Spinal cord (tissue), 10 donors: ENCODE measurements at places on chromosomes 12 and 14. TPM values are rescaled to one million over a fixed set of nuclear protein-coding genes. Genes with fewer than 3 reads are reported as not detected.

The GPRC5A gene
- 4.1 TPM for total RNA-seq

The CIROP gene
- total RNA-seq = 0.10 TPM

The RPL6 gene
- total RNA-seq = 1,876 TPM

The FAR2 gene
- 11.4 TPM for total RNA-seq

The ACRBP gene
- 0.69 TPM for total RNA-seq

The CCDC184 gene
- total RNA-seq = 23.2 TPM

The TAS2R31 gene
- total RNA-seq = 7.8 TPM

The DCTN2 gene
- 162 TPM for total RNA-seq

The RND1 gene
- total RNA-seq = 8.5 TPM

The GLI1 gene
- 5.4 TPM for total RNA-seq

The TAS2R20 gene
- 14.6 TPM for total RNA-seq

The PTCSC3 gene
- total RNA-seq = not detected

The CAPS2 gene
- 13.2 TPM for total RNA-seq

The GZMB gene
- total RNA-seq = 0.69 TPM

The FAM181A gene
- total RNA-seq = 3.5 TPM

The TAS2R9 gene
- total RNA-seq = 1.4 TPM

The ASIC1 gene
- total RNA-seq = 14.3 TPM

The KRT7 gene
- 0.33 TPM for total RNA-seq

The TMEM253 gene
- total RNA-seq = 0.72 TPM

The SYT10 gene
- total RNA-seq = 1.9 TPM

The DDX11 gene
- total RNA-seq = 20.4 TPM

The AQP6 gene
- 2.1 TPM for total RNA-seq

The SLC6A15 gene
- total RNA-seq = 11.0 TPM

The OTUB2 gene
- total RNA-seq = 4.1 TPM

The RBM23 gene
- 127 TPM for total RNA-seq
